Suprapubic skin (tissue), 4 donors: ENCODE measurements at places on chromosomes 11 and 22.

GRCh38 chr11:9775398-9775779 lies 111.5 kb downstream of the SWAP70 start:
- no peak for DNase-seq

DNA sequence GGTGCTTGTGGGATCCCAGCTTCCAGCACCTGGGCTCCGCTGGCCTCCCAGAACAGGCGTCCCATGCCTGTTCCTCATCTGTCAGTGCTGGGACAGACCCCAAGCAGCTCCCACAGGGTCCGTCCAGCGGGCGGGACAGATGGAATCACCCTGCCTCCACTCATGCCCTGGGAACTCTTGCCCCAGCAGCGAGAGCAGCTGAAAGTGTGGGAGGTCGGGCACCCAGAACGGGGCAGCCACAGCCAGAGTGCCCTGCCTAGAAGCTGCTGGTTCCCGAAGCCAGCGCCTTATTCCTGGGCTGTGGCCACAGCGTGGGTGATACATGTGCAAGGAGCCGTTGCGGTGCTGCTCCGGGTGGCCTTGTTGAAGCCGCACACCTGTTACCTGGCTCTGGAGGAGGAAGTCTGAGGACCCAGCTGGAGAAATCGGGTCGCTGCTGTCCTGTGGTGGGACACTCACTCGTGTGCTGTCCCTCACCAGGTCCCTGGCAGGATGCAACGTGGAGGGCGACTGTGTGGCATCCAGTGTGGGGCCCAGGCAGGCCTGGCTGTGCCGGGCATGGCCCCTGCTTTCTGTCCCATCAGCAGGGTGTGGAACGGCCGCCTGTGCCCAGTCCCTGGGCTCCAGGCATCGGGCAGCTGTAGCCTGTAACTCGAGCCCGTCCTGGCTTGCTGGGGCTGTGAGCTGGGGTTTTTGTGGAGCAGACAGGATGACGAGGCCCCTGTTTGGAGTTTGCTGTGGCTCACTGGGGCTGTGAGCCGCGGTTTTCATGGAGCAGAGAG lies 16.2 kb downstream of the GRAMD4 start:
- no peak for DNase-seq

DNA sequence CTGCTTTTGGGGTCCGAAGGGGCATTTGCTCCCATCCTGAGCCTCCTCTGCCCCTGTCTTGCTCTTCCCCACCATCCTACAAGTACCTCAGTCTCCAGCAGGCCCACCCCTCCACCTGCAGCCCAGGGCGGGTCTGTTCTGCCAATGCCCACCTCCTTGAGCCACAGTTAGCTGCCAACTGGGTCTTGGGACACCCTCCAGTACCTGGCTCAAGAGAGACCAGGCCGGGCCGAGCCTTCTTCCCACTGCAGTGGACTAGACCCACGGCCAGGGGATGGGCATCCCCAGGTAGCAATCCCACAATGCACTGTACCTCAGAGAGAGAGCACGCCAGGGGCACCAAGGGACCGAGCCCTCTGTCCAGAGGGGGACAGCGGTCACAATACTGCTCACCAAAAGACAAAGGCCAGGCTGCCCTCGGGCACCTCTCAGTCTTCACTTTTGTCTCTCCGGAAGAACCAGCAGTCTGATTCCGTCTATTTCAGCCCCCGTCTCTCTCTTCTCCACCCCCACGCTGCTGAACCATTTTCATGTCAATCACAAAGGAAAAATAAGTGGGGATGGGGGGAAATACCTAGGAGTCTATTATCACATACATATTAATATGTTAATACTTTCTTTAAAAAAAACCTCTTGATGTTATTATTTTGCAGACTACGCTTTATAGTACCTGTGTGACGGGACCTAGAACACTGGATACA lies 51.7 kb downstream of the SYT13 start:
- DNase-seq, result peak; percentile 67

- DNase-seq, result no peak
Observed at GRCh38 chr22:37943136-37943824, 10.1 kb downstream of the C22orf23 start.

DNA sequence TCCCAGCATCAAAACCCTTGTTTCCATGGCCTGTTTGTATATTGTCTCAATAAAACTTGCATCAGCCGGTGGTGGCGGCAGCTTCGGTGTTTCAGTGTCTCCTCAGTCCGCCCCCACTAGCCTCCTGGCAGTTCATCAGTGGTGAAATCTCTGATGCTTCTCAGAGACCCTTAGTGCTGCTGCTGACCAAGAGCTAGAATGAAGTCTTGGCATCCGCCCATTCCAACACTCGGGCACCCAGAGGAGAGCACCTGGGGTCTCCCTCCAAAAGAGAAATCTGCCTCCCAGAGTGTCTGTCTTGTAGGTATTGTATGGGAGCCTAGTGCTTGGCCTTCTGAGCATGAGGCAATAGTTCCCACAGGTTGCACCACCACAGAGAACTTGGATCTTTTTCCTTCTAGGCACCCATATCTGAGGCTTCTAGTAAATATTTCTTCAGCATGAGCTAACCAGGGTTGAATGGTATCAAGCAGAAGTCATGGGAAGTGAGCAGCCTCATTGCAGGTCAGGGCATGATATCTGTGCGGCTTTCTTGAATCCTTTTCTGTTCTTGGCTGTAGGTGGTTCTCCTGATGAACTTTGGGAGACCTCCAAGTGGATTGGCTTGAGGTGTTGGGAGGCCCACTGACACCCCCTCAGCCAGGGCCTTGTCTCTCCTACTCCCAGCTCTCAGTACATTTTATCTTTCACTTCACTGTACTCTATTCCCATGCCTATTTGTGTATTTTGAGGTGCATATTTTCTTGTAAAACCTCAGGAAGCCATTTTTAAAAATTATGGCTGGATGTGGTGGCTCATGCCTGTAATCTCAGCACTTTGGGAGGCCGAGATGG lies 13.2 kb upstream of the AIFM3 start:
- DNase-seq, result no peak

- DNase-seq, result no peak
Observed at GRCh38 chr11:60658409-60658808, 41.0 kb upstream of the MS4A8 start.

DNA sequence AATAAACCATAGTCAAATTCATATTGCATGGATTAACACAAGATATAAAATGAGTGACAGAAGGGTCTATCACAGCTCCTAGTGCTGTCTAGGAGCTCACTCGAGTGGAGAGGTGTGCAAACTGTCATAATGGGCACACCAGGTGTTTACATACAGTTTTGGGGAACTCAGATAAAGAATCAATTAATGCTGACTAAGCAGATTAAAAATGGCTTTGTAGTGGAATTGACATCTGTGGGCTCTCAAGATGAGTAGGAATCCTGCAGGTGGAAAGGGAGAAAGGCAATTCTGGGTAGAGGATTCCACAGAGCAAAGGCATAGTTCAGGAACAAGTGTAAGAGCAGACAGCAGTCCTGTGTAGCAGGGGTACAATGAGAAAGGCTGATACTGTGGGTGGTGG lies 496.2 kb upstream of the CCDC90B start:
- DNase-seq, result no peak

- DNase-seq, result no peak
Observed at GRCh38 chr11:128476729-128477128, 110.6 kb downstream of the ETS1 start.

DNA sequence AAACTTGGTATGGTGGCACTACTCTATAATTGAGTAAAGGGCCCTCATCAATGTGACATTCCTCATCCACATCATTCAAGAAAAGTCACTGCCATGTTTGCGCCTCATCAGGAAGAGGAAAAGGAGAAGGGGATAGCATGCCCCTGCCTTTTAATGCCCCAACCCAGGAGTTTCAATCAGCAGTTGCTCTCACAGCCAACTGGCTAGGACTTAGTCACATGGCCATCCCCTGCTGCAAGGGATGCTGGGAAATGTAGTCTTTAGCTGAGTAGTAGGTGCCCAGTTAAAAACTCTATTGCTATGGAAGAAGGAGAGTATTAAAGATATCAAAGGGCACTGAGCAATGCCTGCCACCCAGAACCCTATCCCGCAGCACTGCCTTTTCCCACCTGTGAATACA lies 10.9 kb upstream of the CCND1 start:
- no peak for DNase-seq

GRCh38 chr11:121309688-121310087 lies 17.1 kb downstream of the SC5D start:
- DNase-seq, result no peak

DNA sequence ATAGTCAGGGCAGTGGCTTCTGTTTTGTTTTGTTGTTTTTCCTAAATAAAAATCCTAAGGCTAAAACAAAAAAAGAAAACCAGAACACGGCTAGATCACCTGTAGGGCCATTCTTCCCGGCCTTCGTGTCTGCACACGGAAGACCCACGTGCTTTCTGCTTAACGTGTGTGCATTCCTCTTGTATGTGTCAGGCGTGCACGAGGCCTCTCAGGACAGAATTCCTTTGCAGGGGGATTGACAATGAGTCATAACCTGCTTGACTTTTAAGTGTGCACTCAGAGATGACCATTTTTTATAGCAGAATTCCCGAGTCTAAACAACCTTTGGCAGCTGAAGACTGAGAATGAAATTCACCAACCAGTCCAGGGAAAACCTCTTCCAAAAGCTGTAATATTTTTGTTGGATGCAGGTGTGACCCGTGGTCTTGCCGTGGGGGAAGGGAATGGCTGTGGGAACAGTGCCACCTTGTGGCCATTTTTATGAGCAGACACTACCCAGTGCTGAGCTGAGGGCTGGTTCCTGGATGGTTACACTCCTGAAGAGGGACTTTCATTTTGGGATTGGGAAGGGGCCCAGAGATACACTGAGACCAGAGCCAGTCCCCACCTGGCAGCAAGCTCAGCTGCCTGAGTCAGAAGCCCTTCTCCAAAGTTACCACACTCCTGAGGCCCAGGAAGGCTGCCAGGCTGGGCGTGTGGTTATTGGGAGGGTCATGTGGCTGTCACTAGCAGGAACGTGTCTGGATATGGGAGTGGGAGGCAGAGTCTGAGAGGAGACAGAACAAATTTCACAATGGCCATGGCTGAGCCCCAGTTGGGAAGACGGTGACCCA lies 35.7 kb upstream of the DKK3 start:
- peak; percentile 94 for DNase-seq

DNA sequence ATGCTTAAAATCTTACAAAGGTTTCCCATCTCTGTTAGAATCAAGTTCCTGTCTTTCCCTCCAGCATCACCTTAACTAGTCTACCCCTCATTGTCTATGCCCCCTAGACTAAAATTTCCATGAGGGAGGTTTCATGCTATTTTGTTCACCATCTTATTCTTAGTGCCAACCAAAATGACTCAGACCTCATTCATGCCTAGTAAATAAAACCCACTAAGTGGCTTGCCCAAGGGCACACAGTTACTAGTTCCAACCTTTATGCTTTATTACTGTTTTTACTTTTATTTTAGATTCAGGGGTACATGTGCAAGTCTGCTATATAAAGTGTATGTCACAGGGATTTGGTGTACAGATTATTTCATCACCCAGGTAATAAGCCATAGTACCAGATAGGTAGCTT lies 469.1 kb upstream of the FAT3 start:
- no peak for DNase-seq

DNA sequence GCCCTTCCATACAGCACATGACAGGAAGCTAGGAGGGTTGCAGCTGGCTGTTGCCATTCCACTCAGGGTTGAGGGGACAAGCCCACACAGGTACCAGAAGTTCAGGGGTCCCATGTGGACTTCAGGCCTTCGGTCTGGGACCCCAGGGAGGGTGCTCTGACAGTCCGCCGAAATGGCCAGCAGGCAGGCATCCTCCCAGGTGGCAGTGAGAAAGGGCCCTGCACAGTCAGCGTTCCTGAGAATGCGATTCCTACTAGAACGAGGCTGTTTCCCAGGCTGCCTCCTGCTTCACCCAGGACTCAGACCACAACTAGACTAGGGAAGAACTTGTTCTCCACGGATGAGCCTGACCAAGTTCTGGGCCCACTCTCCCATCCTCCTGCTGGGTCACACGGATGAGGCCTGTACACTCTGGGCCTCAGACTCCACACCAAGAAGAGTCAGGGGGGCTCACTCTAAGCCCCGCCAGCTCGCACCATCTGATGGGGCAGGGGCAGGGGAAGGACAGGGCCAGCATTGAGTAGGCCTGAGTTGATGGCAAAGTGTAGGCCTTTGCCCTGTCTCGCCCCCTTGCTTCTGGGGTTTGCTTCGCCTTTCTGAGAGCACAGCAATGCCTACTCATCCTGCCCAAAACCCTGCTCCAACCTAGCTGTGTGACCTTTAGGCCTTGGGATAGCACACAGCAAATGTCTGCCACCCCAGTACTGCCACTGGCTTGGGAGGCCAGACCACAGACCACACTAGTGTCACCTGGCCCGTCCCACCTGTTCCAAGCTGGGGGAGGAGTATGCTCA lies 14.0 kb downstream of the KCNQ1OT1 start:
- DNase-seq, result peak; percentile 44

GRCh38 chr22:38882972-38883622 lies 11.1 kb upstream of the CBX6 start:
- DNase-seq, result no peak

- no peak for DNase-seq
Observed at GRCh38 chr11:111623527-111624030, 21.3 kb downstream of the SIK2 start.

DNA sequence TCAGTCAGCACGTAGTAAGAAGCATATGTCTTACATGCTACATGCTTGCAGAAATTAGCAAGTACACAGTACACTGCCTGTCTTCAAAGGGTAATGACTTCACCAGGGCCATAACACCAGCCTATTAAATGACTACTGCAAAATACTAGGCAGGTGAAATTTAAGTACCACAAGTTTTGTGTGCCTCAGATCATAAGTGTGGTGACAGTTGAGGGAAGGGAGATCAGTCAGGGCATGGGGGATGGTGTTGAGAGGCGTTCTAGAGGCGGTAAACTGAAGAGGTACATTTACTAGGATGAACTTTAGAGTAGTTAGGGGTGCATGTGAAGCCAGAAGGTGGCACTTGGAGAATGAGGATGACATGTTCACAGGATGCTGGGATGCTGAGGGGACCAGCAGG lies 22.0 kb downstream of the AMOTL1 start:
- no peak for DNase-seq

GRCh38 chr11:35116762-35117640 lies 22.0 kb upstream of the CD44 start:
- no peak for DNase-seq

DNA sequence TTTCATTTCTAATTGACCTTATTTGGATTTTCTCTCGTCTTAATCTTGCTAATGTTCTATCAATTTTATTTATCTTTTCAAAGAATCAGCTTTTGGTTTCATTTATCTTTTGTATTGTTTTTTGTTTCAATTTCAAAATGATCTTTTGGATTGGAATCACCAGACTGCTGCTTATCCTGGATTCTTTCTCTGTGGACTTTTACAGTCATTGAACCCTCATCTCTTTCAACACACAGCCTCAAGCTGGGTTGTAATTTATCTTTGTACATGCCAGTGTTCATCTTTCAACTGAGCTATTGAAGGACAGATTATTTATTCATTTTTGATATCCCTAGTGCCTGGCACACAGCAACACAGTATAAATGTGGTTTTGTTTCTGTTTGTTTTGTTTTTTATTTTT lies 195.9 kb downstream of the ARHGAP42 start:
- no peak for DNase-seq

GRCh38 chr11:101618709-101619108 lies 34.9 kb upstream of the TRPC6 start:
- DNase-seq, result no peak
